ENCODE measurements at places on chromosomes 6 and 20. TPM values are rescaled to one million over a fixed set of nuclear protein-coding genes. Genes with fewer than 3 reads are reported as not detected.
A peak's percentile ranks its signal among the peaks of the same experiment; 100 is the strongest.

The CST5 gene
- not detected for total RNA-seq

DNA sequence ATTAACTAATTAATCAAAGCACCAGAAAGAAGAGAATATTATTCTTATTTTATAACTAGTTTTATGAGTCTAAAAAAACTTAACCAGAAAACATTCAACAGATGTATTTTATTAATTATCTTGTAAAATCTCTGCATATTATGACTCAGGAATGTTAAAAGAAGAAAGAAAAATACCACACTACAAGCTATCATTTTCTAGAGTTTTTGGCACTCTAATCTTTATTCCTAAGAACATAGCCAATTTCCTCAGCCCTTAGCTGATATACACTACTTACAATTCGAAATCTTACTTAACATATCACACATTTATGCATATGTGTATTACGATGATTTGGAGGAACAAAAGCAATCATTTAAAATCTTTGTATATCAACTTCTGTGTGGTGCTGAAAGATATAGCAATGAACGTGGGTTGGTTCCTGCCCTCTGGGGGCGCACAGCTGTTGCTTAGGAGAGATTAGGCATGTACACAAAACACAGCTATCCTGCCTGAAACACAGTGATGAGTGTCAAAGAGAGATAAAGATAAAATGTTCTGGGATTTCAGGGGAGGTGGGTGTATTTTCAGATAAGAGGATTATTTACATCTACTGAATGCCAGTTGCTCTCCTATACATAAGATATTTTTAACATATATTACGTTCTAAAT lies 404.5 kb downstream of the SYNE1 start:
- no peak overlapping the region for H3K27ac ChIP-seq
- H3K27me3 ChIP-seq, result no peaks in the 10 kb centered on the region
- no peak for DNase-seq

DNA sequence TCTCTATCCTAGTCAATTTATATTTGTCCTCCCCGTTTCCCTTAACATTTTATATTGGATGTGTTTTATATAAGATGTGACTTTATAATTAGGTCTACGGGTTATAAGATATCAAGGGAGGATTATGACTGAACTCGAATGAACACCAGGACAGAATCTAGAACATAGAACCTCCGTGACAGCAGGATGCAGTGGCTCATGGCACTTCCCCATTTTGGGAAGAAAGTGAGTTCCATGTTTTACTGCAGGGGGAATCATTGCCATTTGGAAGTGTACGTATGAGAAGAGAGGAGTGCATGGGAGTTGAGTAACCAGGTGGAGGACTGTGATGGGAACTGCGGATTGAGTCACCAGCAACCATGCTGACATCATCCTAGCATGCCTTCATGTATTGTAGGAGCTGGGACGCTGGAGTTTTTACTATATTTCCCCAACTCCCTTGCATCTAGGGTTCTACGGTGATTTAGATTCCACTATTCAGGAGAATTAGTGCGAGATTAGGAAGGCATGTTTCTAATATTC lies 56.1 kb upstream of the FOXC1 start:
- H3K4me3 ChIP-seq, result peak overlapping the region; percentile 86
- H3K27me3 ChIP-seq, result peaks cover 23% of the 10 kb centered on the region
- no peak for DNase-seq
- no peak overlapping the region for H3K27ac ChIP-seq
- H3K36me3 ChIP-seq, result no peaks in the 10 kb centered on the region

DNA sequence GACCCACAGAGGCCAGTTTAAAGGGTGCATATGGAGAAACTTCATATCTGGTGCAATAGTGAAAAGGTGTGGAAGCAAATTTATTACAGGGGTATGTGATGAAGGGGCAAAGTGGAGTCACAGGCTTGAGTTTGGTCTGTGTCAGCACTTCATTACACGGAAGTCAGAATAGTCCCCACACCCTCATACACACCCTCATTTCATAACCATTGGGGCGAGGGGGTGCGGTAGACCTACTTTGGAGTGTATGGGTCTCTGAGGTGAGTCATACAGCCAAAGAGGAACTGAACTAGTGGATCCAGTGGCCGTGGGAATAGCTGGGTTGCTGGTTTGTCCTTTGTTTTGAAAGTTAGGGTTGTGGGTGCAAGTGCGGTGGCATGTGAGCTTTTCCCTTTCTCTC lies 3.3 kb downstream of the TM9SF4 start:
- DNase-seq, result no peak
- H3K27me3 ChIP-seq, result no peaks in the 10 kb centered on the region
- H3K36me3 ChIP-seq, result peaks cover 26% of the 10 kb centered on the region
- H3K4me1 ChIP-seq, result peaks cover 49% of the 10 kb centered on the region
- H3K4me3 ChIP-seq, result no peak overlapping the region

DNA sequence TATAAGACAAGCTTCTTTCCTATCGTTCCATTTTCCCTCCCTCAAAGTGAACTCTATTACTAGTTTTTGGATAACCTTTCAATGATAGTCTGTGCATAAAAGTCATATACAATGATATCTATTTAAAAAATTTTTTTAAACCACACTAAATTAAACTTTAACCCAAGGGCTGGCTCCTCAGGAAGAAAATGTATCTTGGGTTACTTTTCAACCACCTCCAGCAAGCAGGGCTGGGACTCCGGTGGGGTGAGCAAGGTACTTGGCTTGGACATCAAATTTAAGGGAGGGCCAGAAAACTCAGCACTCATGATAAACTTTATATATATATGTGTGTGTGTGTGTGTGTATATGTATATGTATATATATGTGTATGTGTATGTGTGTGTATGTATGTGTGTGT lies 13.9 kb upstream of the PPP1R3G start:
- no peak overlapping the region for H3K27ac ChIP-seq
- H3K4me1 ChIP-seq, result no peaks in the 10 kb centered on the region
- DNase-seq, result no peak
- H3K36me3 ChIP-seq, result no peaks in the 10 kb centered on the region
- no peak overlapping the region for H3K4me3 ChIP-seq

The SLC22A23 gene
- total RNA-seq, result 0.24 TPM

GRCh38 chr6:41167173-41167963 lies 4.5 kb upstream of the TREM2 start:
- DNase-seq, result no peak
- peaks cover 10% of the 10 kb centered on the region for H3K4me1 ChIP-seq
- H3K36me3 ChIP-seq, result no peaks in the 10 kb centered on the region
- H3K27me3 ChIP-seq, result peaks cover 9% of the 10 kb centered on the region
- no peak overlapping the region for H3K4me3 ChIP-seq

DNA sequence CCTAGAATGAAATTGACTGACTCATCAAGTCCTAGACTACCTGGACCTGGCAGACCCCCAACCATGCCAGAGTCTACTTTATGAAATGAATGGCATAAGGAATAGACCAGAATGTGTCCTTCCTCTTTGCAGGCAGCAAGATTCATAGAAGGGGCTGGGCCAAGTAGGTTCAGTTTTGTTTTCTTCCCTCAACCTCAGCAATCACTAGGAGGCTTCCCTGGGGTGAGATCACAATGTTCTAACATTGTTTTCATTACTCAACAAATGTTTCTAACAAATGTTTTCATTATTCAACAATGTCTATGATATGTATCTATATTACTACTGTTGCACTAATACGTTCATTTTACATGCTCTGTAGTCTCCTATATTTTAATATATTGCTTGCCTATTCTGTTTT lies 8.4 kb upstream of the FAM162B start:
- DNase-seq, result no peak
- H3K27me3 ChIP-seq, result peaks cover 12% of the 10 kb centered on the region
- H3K4me1 ChIP-seq, result no peaks in the 10 kb centered on the region
- no peak overlapping the region for H3K27ac ChIP-seq
- H3K36me3 ChIP-seq, result no peaks in the 10 kb centered on the region
- no peak overlapping the region for H3K4me3 ChIP-seq

The HSPA1A gene
- 27.1 TPM for total RNA-seq

DNA sequence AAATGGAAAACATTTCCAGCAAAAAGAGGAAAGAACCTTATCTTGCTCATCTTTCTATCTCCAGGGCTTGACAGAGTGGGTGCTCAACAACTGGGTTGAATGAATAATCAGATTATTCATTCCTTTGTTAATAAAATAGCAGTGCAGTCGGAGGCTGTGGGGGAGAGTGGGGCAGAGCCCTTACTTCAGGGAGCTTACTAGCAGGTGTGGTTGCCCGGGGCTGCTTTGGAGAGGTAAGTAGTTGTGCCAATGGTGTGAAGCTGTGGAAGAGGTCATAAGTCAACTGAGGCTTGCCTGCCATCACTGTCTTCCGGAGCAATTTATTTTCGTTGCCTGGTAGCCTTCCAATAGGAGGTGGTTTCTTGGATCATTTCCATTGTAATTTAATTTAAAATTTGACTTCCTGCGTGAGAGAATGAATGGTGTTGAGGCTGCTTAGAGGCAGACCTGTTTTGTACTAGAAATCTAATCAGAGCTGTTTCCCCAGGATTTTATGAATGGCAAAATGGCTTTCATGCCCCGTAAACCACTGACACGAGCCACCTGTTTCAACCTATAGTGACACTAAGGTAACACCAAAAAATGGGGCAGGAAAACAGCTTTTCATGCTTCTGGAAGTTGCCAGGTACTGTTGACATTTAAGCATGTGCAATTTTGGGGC lies 51.4 kb downstream of the ZDHHC14 start:
- no peak for DNase-seq
- H3K27ac ChIP-seq, result no peak overlapping the region
- H3K36me3 ChIP-seq, result peaks cover 3% of the 10 kb centered on the region
- peaks cover 26% of the 10 kb centered on the region for H3K4me1 ChIP-seq
- H3K4me3 ChIP-seq, result no peak overlapping the region

GRCh38 chr20:37850724-37851355 lies 52.1 kb upstream of the VSTM2L start:
- H3K4me3 ChIP-seq, result no peak overlapping the region
- peaks cover 8% of the 10 kb centered on the region for H3K4me1 ChIP-seq
- H3K36me3 ChIP-seq, result peaks cover 85% of the 10 kb centered on the region
- no peaks in the 10 kb centered on the region for H3K27me3 ChIP-seq
- DNase-seq, result no peak
- no peak overlapping the region for H3K27ac ChIP-seq

The C6orf118 gene
- not detected for total RNA-seq

The MLN gene
- not detected for total RNA-seq

The FAXC gene
- total RNA-seq, result not detected

DNA sequence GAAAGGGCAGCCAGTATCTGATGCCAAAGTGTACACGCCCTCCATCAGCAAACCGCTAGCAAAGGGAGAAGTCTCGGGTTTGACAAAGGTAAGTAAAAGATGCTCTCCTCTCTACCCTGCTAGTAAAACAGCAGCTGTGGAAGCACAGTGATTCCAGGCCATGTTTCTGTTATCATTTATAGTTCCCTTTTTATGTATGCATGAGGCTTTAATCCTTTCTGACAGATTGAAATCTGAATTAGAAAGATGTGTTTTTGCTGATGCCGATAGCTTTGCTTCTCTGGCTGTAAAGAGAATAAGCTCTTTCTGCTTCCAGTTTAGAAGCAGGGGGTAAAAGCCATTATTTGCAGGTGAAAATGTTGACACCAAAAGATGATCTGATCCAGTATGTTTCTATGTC lies 392.4 kb upstream of the SOX4 start:
- H3K27me3 ChIP-seq, result no peaks in the 10 kb centered on the region
- H3K4me1 ChIP-seq, result peaks cover 29% of the 10 kb centered on the region
- no peak for DNase-seq
- H3K4me3 ChIP-seq, result no peak overlapping the region

DNA sequence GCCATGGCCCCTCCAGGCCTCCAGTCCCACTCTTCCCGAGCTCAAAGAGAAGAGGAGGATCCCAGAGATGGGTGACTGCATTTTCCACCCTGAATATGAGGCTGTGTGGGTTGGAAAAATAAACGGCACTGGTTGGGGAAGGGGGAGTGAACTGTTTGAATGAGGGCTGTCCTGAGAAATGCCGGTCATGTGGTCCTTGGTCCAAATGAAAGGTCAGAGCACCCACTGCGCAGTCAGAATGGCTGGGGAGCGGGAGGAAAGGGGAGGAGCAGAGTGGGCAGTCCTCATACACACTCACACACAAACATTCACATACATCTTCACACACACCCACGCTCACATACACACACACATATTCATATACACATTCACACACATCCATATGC lies 83.1 kb downstream of the MRPL14 start:
- no peak overlapping the region for H3K27ac ChIP-seq
- no peaks in the 10 kb centered on the region for H3K36me3 ChIP-seq
- H3K4me3 ChIP-seq, result no peak overlapping the region
- H3K27me3 ChIP-seq, result peaks cover 7% of the 10 kb centered on the region

GRCh38 chr6:135581211-135581610 lies 83.7 kb upstream of the AHI1 start:
- no peak overlapping the region for H3K27ac ChIP-seq
- no peak overlapping the region for H3K4me3 ChIP-seq
- H3K4me1 ChIP-seq, result peaks cover 8% of the 10 kb centered on the region
- DNase-seq, result no peak
- no peaks in the 10 kb centered on the region for H3K36me3 ChIP-seq

DNA sequence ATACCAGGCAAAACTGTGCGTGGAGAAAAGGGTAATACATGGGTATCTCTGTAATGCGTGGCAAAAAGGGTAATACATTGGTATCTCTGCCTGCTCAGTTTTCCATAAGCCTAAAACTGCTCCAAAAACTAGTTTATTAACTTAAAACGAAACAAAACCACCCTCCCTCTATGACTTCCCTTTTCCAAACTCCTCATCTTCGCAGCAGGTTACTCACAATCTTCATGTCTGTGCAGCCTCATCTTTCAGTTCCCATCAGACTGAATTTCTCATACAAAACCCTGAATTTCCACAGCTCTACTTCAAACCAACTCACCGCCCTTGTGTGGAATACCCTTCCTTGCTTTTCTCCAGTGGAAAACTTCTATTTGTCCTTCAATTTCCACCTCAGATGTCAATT lies 199.4 kb downstream of the PHACTR1 start:
- H3K27me3 ChIP-seq, result no peaks in the 10 kb centered on the region
- no peak overlapping the region for H3K27ac ChIP-seq
- H3K4me3 ChIP-seq, result no peak overlapping the region
- H3K4me1 ChIP-seq, result peaks cover 5% of the 10 kb centered on the region
- DNase-seq, result no peak
- H3K36me3 ChIP-seq, result no peaks in the 10 kb centered on the region

GRCh38 chr20:43287637-43288036 lies 97.9 kb upstream of the PTPRT start:
- peaks cover 23% of the 10 kb centered on the region for H3K27me3 ChIP-seq
- H3K27ac ChIP-seq, result no peak overlapping the region
- H3K36me3 ChIP-seq, result no peaks in the 10 kb centered on the region
- no peaks in the 10 kb centered on the region for H3K4me1 ChIP-seq
- no peak for DNase-seq
- no peak overlapping the region for H3K4me3 ChIP-seq

The ADAT2 gene
- 22.4 TPM for total RNA-seq

DNA sequence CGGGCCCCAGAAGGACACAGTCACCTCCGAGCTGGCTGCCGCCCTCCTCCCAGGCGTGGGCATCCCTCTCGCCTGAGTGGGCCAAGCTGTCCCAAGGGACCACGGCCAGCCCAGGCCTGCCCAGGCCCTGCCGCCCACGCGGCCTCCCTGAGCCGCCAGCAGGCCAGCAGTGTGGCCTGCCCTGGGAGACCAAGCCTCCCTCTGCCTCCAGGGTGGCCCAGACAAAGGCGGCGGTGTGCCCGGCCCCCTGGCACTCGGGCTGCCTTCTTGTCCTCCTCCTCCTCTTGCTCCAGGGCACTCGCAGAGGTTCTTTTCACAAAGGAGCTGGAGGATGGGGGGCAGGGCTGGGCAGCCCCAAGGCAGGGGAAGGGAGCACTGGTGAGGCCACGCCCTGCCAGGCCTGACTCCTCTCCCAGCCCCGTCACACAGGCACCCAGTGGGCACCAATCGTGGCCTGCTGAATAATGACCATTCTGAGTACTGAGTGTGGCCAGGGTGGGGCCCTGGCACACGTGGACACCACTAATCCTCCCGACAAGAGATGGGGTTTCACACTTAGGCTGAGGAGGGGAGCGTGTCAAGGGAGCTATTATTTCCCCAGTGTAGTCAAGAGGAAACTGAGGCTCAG lies 25.3 kb downstream of the NOL4L start:
- DNase-seq, result no peak
- no peak overlapping the region for H3K27ac ChIP-seq
- H3K27me3 ChIP-seq, result peaks cover 11% of the 10 kb centered on the region
- no peak overlapping the region for H3K4me3 ChIP-seq
- peaks cover 4% of the 10 kb centered on the region for H3K4me1 ChIP-seq
